ENCODE measurements at places on chromosomes 13 and 19.
A peak's percentile ranks its signal among the peaks of the same experiment; 100 is the strongest.

DNA sequence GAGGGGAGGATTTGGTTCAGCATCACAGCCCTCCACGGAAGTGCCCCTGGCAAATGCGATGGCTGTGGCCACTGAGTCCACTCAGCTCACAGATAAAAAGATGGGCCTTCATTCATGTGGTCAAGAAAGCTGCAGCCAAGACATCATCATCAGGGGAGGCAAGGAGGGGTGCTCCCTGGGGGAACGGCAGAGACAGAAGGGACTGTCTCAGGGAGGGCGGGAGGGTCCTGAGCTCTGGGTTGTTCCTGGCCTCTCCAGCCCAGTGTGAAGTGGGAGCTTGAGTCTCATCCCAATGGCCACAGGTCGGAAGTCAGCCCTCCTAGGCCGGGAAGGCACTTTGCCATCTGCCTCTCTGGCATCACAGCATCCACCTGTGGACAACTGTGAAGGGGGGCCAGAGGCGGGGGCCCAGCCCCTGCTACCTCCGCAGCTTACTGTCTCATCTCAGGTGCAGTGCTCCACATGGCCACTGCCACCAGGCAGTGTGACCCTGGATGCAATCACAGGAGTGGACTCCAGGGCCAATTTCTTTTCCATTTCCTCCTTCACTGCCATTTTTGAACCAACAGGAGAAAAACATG lies 137.8 kb upstream of the SOX1 start:
- DNase-seq = no peak

- no peak for DNase-seq
These were observed 23.5 kb upstream of the CD177 start for GRCh38 chr19:43329989-43330388.

DNA sequence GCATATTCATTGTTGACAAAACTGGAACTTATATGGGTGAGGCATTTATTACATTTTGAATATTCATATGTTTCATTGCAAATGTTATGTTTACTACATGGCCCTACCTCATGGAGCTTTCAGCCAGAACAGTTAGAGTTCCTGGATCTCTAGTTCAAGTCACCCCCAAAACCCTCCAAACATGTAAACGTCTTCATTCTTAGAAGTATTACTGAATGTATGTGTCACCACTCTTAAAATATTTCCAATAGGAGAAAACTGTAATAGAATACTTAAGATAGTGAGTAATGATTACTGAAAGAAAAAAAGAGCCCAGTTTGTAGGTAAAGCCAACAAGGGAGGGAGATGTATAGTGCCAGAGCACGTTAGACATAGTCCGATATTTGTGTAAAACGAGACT lies 23.5 kb downstream of the URI1 start:
- no peak for DNase-seq

GRCh38 chr19:799076-799881 lies 2.0 kb downstream of the PTBP1 start:
- DNase-seq = no peak

DNA sequence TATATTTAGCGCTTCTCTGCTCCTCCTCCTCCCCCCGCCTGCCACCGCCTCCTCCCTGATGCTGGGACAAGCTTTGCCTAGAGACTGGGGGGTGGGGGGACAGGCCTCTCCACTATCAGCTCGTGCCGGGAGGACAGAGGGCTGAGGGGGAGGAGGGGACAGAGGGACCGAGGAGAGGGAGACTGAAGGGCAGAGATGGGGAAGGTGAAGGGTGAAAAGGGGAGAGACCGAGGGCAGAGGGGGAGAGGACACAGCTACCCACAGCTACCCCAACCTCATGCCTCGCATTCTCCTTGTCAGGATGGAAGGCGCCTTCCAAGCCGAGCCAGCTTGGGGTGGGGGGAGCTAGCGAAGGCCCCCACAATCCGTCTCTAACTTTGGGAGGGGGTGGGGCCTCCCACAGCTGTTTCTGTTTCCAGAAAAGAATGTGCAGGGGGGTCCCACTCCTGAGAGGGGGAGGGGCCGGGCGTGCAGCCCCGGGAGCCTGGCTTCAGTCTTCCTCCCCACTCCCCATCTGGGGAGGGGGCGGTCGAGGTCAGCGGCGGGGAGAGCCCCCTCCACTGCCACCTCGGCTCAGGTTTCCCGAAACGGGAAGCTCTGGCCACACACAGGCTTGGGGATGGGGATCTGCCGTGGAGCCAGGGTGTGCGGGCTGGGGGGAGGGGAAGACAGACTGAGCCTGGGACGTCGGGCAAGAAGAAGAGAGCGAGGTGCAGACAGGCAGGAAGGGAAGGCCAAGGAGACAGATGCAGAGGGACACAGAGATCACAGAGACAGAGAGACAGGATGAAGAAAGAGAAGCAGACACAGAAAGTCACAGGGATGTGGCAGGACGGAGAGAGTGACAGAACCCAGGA lies 1.6 kb downstream of the DACT3 start:
- peak; percentile 29 for DNase-seq

GRCh38 chr13:78045916-78046315 lies 127.3 kb upstream of the EDNRB start:
- DNase-seq = no peak

- no peak for DNase-seq
These were observed 41.5 kb downstream of the FOXO1 start for GRCh38 chr13:40624986-40625385.

DNA sequence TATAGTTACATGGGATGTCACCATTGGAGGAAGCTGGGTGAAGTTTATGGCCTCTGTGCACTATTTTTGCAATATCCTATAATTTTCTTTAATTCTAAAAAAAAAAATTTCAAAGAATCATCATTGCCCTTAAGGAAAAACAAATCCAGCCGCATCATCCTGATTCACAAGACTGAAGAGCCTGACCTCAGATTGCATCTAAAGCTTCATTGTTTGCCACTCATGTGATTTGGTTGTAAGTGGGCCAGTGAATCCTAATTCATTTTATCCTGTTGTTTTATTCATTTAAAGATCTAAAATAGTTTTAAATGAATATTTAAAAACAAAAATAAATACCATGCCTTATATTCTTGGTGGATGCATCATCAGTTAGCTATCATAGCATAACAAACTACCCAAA lies 504.5 kb downstream of the TBC1D4 start:
- DNase-seq = no peak

- no peak for DNase-seq
These were observed 43.5 kb downstream of the ATP7B start for GRCh38 chr13:51967482-51968446.

DNA sequence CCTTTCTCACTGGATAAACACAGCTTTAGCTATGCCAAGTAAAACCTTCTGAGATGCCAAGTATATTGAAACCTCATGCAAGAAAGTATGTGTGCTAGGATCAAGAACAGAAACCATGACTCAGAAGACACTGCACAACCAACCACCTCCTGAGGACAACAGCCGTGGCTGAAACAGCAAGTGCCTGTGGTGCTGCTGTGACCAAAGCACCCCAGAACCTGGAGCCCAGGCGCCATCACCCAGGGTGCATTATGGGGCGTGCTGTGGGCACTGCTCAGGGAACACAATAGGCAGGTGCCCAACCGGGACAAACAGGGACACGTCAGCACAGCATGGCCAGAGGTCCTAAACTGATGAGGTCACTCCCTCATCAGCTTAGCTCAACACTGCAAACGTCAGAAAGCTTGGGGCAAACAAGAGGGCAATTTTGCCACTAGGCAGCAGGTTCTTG lies 101.3 kb upstream of the SLC15A1 start:
- DNase-seq = peak; percentile 65

DNA sequence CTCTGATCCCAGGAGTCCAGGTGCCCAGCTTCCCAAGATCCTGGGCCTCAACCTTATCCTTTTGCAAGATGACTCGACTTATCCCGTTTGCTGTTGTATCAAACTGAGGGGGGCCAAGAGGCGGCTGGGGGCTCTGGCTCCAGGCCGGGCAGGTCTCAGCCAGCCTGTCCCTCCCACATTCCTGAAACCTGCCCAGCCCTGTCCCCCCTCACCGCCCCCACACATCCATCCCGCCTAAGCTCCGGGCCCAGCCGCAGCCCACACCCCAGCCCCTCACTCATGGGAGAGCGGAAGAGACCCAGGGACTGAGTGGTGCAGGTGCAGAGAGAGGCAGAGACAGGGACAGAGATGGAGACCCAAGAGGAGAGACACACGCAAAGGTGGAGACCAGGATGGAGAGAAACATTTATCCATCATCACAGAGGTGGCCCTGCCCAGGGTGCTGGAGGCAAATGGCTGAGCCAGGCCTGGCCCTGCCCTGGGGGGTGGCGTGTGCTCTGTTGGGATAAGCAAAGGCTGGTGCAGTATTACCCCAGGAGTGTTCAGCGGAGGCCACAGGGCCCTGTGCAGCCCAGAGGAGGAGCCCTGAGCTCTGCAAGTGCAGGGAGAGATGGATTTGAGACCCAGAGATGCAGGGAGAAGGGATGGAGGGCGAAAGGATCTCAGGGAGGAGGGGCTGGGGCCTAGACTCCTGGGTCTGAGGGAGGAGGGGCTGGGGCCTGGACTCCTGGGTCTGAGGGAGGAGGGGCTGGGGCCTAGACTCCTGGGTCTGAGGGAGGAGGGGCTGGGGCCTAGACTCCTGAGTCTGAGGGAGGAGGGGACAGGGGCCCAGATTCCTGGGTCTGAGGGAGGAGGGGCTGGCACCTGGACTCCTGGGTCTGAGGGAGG lies 1.6 kb downstream of the BCAM start:
- DNase-seq = no peak

- no peak for DNase-seq
These were observed 14.3 kb downstream of the AKAP8 start for GRCh38 chr19:15365264-15365663.

Measured in activated naive CD8-positive, alpha-beta T cell treated with anti-CD3 and anti-CD28 coated beads, Interleukin-2, amount 50 U/mL, for 24 hours (primary cell).